Nephron progenitor cell (in vitro differentiated cells): ENCODE measurements at places on chromosomes 4 and X.

DNA sequence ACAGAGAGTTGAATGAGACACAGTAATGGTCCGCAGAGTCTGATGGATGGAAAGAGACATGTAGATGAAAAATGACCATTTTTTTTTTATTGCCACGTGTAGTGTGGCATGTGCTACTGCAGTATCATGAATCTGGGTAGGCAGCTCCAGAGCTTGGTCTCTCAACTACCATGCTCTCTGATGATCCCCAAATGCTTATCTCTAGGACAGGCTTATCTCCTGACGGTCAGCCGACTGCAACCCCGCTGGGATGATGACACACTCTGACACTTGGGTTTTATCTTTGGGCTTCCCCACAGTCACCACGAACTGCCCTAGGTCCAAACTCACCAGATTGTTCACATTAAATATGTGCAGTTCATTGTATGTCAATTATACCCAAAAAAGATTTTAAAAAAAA, 239.7 kb downstream of the QDPR start:
- H3K4me3 ChIP-seq, result no peak overlapping the region
- peaks cover 9% of the 10 kb centered on the region for H3K4me1 ChIP-seq
- DNase-seq, result no peak
- H3K27ac ChIP-seq, result no peak overlapping the region

- no peak overlapping the region for H3K4me3 ChIP-seq
- H3K27me3 ChIP-seq, result no peaks in the 10 kb centered on the region
- peaks cover 15% of the 10 kb centered on the region for H3K4me1 ChIP-seq
- no peak for DNase-seq
These were observed 273.5 kb upstream of the EDA2R start for GRCh38 chrX:66912417-66912816.

GRCh38 chr4:25477221-25477620, 100.2 kb downstream of the ANAPC4 start:
- H3K4me1 ChIP-seq, result no peaks in the 10 kb centered on the region
- no peak for DNase-seq
- peaks cover 21% of the 10 kb centered on the region for H3K27me3 ChIP-seq
- no peaks in the 10 kb centered on the region for H3K36me3 ChIP-seq
- no peak overlapping the region for H3K4me3 ChIP-seq

GRCh38 chr4:125267630-125268029, 47.1 kb upstream of the FAT4 start:
- no peak overlapping the region for H3K27ac ChIP-seq
- H3K27me3 ChIP-seq, result peaks cover 3% of the 10 kb centered on the region
- peaks cover 21% of the 10 kb centered on the region for H3K4me1 ChIP-seq

- H3K4me1 ChIP-seq, result no peaks in the 10 kb centered on the region
- H3K36me3 ChIP-seq, result peaks cover 33% of the 10 kb centered on the region
- H3K27me3 ChIP-seq, result no peaks in the 10 kb centered on the region
- H3K27ac ChIP-seq, result no peak overlapping the region
- H3K4me3 ChIP-seq, result no peak overlapping the region
These were observed 100.6 kb downstream of the MID1 start for GRCh38 chrX:10519761-10520160.

GRCh38 chrX:141341341-141341740, 99.0 kb upstream of the SPANXC start:
- H3K4me1 ChIP-seq, result no peaks in the 10 kb centered on the region
- H3K27ac ChIP-seq, result no peak overlapping the region
- H3K4me3 ChIP-seq, result no peak overlapping the region
- no peaks in the 10 kb centered on the region for H3K36me3 ChIP-seq
- no peaks in the 10 kb centered on the region for H3K27me3 ChIP-seq

GRCh38 chrX:135327299-135327698, 18.0 kb downstream of the ETDC start:
- no peak overlapping the region for H3K27ac ChIP-seq
- peaks cover 3% of the 10 kb centered on the region for H3K27me3 ChIP-seq
- H3K4me3 ChIP-seq, result no peak overlapping the region
- no peak for DNase-seq
- H3K36me3 ChIP-seq, result peaks cover 49% of the 10 kb centered on the region

DNA sequence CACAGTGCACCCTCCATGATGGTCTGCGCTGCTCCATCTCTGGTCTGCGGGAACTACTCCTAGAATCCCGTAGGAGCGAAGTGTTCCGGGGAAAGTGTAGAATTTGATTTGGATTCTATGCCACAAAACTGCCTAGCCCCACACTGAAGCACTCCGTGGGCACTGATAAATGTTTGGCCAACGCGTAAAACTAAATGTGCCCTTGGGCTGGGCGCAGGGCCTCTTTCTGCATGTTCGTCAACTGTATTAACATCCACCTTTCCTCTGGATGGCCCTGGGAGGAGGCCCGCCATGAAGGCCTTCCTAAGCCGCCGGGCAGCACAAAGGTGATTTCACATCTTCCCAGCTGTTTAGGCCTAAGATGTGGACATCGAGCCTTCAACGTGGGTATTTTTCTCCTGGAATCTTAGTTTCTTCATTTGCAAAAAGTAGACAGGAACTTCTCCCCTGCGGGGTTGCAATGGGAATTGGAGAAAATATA, 2.6 kb downstream of the MSX1 start:
- H3K36me3 ChIP-seq, result peaks cover 15% of the 10 kb centered on the region
- H3K4me3 ChIP-seq, result peak overlapping the region; percentile 97
- DNase-seq, result no peak
- no peak overlapping the region for H3K27ac ChIP-seq

- H3K4me1 ChIP-seq, result peaks cover 18% of the 10 kb centered on the region
- H3K4me3 ChIP-seq, result no peak overlapping the region
- no peak for DNase-seq
These were observed 23.1 kb downstream of the NSDHL start for GRCh38 chrX:152853986-152854385.

- no peak overlapping the region for H3K4me3 ChIP-seq
- no peak overlapping the region for H3K27ac ChIP-seq
- DNase-seq, result no peak
- H3K36me3 ChIP-seq, result no peaks in the 10 kb centered on the region
These were observed 120.2 kb upstream of the NDST4 start for GRCh38 chr4:115233600-115233999.

DNA sequence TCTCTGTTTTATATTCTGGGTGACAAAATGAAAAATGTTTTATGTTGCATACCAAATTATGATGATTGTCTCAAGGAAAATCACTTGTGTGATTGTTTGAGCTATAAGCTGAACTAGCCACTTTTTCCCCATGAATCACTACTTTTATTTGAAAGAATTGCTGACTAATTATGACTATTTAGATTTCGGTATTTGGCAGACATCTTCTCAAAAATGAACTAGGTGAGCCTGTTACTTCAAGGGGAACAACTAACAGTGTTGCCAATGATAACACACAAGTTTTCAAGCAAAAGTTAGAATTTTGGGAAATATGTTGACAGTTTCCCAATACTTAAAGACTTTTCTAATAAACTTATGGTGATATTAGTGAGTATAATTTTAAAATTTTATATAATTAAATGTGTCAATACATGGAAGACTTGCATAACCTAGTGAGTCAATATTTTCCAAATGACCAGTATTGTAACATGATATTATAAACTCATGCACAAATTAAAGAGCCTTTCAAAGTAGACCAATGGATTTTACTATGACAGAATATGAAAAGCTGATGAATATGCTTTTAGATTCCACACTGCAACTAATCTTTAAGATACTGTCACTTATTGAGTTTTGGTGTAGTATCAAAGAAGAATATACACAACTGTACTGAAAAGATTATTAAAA, 187.7 kb upstream of the GATB start:
- no peak for DNase-seq
- H3K27ac ChIP-seq, result no peak overlapping the region
- H3K4me3 ChIP-seq, result no peak overlapping the region
- H3K36me3 ChIP-seq, result peaks cover 12% of the 10 kb centered on the region

DNA sequence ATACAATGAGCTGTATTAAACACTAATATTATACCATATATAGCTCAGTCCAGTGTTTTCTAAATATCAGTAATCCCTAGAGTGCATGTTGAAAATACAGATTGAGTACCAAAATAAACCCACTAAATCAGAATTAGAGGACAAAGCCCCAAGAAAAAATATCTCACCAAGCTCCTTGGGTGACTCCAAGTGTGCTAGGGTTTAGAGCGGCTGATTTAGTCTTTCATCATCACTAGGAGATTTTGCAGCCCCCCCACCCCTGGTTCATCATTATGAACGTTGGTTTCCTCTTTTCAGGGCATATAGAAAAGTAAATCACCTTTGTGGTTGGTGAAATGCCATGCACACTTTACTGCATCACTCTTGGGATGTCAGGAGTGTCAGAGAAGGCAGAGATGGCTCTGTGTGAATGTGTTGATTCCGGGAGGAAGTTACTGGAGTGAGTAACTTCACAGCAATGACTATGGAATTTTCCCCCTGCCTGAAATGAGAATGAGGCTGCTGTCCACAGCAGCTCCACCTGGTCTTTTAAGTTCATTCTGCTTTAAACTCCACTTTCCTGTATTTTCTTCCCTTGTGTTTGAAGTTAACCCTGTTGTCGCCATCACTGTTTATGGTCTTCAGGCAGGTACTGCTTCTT, 25.2 kb upstream of the ANAPC4 start:
- H3K36me3 ChIP-seq, result peaks cover 3% of the 10 kb centered on the region
- no peak overlapping the region for H3K4me3 ChIP-seq
- peaks cover 15% of the 10 kb centered on the region for H3K4me1 ChIP-seq
- no peak overlapping the region for H3K27ac ChIP-seq
